ENCODE measurements at places on chromosomes 2 and 18.
A peak's percentile ranks its signal among the peaks of the same experiment; 100 is the strongest.

DNA sequence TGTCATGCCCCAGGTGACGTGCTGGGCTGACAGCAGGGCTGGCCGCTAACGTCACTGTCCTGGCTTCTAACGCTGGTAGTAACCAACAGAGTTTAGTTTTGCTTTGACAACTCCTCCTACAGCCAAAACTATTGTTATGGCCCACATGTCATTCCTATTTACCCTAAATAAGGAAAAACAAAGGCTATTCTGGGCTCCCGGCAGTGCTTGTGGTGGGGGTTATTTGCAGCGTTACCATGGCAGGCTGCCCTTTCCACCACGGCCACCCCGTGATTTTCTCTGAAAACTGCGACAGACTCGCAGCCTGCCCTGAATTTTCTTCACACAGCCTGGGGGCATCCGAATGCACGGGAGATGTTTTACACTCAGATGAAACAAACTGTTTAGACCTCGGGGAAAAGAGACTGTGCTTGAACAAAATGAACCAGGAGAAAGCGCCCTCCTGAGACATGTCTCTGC lies 115.2 kb downstream of the FAM210A start:
- DNase-seq = peak; percentile 43

- no peak for DNase-seq
These were observed 144.1 kb downstream of the EVA1A start for GRCh38 chr2:75416420-75417342.

DNA sequence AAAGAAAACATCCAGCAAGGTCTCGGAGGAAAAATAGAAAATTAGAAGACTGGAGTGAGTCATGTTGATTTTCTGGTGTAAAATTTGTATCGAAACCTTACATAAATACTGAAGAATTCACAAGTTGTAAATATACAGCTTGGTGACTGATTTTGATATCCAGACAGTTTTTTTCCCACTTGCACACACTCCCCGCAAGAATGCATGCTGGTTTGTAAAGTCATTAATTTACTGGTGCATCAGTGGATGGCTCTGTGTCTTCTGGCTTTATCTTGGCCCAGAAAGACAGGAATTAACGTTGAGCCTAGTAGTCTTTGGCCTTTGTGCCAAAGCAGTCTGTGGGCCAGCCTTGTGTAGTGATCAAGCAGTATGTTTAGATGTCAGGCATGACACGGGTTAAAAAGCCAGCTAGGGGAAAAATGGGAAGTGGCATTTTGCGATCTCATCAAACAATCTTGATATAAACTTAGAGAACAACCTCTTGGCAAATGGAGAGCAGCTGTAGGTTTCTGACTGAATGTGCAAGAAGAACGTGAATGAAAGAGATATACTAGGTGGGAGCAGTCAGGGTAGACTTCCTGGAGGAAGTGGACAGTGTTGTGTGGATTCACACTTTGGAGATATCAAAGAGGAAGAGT lies 22.7 kb upstream of the CASP8 start:
- peak; percentile 72 for DNase-seq

GRCh38 chr2:25697559-25698341 lies 24.4 kb upstream of the DTNB start:
- no peak for DNase-seq

GRCh38 chr2:96157649-96158553 lies 12.7 kb upstream of the DUSP2 start:
- DNase-seq = peak; percentile 89

DNA sequence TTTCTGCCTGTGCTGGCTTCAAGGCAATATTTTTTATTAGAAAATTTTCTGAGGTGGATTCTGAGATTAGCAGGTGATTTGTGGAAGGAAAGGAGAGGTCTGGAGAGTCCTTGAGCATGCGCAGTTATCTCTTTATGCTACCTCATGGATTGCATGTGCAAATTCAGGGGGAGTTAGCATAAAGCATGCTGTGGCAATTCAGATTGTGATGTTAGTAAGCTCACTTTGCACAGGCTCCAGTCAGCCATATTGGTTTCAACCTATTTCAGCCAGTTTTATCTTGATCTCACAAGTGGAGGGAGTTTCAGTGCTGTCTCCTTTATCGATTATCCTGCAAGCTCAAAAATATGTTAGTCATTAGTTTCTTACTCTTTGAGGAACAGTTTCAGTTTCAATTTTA lies 2012.3 kb upstream of the PIK3C3 start:
- no peak for DNase-seq

GRCh38 chr2:24891201-24891600 lies 28.8 kb downstream of the ADCY3 start:
- no peak for DNase-seq

GRCh38 chr18:71598374-71598773 lies 945.8 kb downstream of the CBLN2 start:
- no peak for DNase-seq

- DNase-seq = no peak
These were observed 107.2 kb upstream of the ZNF236 start for GRCh38 chr18:76715012-76715610.
